Fibroblast of skin of scalp (primary cell): ENCODE measurements at places on chromosomes 7 and 10.

GRCh38 chr7:22480523-22481075, 19.4 kb downstream of the STEAP1B start:
- DNase-seq = no peak

DNA sequence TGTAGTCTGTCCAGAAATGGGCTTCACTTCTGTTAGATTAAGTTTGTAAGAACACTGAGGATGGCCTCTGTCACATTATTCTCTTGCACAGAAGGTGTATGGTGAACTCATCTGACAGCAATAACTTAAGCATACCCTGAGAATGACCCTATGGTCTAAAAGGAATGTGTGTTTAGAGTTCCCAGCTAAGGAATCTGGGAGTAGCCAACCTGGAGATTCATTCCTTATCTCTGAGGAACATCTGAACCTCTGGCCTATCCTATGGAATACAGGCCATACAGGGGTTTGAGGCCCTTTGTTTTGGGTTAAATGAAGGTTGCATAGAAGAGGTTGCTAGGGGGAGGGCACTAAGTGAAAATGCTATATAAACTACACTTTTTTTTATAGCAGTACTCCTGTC, 41.4 kb downstream of the LAMB4 start:
- no peak for DNase-seq

DNA sequence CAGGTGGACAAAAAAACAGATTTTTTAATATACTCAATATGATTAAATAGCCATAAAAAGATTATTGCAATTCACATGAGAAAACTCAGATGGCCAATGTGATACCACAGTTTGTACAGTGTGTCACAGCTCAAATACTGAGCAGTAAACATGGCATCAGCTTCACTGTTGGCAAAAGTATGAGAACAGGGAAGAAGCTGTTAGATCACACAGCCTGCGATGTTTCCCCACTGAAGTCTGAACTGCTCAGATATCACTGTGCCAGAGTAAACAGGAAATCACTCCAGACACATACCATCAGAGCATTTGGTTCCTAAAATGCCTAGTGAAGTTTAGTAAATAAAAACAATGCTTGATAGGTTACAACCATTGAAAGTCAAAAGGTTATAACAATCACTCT, 347.8 kb downstream of the ETV1 start:
- DNase-seq = peak; percentile 1

DNA sequence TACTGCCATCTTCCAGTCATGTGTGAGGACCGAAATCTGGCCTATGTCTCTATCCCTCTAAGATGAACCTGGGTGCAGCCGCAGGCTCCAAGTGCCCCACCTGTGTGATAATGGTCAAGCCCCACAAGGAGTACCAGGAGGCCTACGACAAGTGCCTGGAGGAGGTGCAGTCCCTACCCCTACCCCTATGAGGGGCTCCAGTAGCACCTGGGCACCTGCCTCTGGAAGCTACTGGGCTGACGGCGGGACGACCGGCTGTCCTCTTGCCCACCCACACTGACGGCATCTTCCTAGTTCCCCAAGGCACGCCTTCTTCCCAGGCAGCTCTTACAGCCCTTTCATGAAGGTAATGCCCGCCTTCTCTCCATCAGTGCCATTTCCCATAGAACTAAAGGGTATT, 47.4 kb downstream of the HOXA1 start:
- no peak for DNase-seq

DNA sequence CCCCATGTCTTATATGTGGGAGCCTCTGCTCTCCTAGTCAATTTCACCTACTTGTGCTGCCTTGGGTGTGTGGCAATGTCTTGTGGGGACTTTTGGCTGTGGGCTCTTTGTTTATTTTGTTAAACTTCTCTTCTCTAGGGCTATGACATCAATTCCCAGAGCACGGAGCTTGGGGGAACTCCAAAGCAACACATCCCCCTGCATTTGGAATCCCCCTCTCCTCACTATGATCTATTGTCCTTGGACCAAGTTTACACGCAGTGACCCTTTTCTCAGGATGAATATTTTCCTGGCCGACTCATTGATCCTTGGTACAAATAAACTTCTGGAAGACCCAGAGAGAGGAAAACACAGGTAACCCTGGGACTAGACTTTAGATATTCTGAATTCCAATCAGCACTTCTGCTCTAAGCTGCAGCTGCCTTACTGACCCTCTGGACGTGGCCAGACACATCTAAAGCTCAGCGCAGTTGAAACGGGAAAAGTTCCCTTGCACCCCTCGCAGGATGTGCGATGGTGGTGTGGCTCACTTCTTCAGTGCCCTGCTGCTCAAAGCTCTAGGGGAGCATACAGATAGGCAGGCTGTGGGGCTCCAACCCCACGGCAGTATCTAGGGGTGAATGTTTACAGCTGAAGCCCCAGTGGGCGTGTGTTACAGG, 110.8 kb downstream of the TMEM178B start:
- DNase-seq = no peak

- DNase-seq = no peak
Observed at GRCh38 chr7:142974626-142975025, 12.5 kb upstream of the KEL start.

GRCh38 chr7:89123871-89124270, 328.3 kb upstream of the TEX47 start:
- no peak for DNase-seq

- peak; percentile 24 for DNase-seq
Observed at GRCh38 chr10:28263136-28263857, 39.6 kb downstream of the MPP7 start.

DNA sequence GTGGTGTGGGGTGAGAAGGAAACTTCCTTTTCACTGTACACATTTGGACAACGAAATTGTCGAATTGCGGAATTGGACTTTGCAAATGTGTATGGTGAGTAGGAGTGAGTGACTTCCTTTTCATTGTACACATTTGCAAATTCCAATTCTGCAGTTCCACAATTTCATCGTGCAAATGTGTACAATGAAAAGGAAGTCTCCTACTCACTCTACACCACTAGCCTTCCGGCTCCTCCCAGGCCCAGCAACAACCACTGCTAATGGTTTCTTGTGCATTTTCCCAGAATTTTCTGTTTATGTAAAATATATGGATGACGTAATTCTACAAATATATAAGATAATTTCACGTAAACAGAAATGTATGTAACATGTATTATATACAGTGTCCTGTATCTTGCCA, 118.5 kb downstream of the ARL4A start:
- DNase-seq = no peak

DNA sequence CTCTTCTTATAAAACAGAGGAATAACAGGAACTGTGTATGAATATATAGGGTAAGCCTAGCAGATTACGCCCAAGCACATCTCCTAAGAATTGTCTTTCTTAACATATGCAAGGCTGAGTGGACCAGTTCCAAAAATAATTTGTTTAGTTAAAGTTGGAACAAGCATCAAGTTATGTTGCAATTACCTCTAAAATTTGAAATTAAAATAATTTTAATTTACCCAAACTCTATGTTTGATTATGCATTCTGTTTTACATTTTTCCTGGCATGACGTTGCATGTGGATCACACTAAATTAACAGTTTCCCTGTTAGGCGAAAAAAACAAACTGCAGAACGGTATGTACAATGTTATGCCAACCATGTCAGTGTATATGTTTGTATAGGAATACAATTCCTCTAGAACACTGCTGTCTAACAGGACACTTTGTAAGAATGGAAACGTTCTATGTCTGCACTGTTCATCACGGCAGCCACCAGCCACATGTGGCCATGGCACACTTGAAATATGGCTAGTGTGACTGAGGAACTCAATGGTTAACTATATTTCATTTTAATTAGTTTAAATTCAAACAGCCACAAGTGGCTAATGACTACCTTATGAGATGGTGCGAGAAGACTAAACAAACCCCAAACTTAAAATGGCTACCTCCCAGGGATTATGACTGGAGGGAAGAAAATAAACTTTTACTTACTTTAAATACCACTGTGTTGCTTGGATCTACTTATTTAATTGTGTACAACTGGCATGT, 281.1 kb upstream of the KLF14 start:
- DNase-seq = no peak

- DNase-seq = no peak
Observed at GRCh38 chr10:5500910-5501309, 1.5 kb upstream of the CALML5 start.

- DNase-seq = peak; percentile 70
Observed at GRCh38 chr7:100119970-100120732, 717 bp downstream of the CNPY4 start.

GRCh38 chr7:142372727-142373126, 114.9 kb upstream of the PRSS58 start:
- DNase-seq = no peak

GRCh38 chr10:91389636-91390512, 20.3 kb upstream of the HECTD2 start:
- DNase-seq = peak; percentile 66

DNA sequence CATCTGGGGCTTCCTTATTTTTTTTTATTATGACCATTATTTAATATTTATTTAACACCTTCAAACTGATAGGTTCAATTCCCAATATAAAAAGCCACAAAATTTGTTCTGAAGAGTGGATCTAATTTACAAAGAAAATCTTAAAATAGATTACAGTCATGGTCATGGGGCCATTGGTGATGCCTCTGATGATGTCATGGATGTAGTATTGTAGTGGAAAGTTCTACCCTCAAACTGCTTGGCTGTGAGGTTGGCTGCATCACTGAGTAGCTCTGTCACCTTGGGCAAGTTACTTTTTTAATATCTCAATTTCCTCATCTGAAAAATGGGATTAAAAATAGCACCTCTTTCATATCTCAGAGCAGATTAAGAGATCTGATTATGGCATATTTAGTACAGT, 128.5 kb downstream of the DKK1 start:
- DNase-seq = no peak

DNA sequence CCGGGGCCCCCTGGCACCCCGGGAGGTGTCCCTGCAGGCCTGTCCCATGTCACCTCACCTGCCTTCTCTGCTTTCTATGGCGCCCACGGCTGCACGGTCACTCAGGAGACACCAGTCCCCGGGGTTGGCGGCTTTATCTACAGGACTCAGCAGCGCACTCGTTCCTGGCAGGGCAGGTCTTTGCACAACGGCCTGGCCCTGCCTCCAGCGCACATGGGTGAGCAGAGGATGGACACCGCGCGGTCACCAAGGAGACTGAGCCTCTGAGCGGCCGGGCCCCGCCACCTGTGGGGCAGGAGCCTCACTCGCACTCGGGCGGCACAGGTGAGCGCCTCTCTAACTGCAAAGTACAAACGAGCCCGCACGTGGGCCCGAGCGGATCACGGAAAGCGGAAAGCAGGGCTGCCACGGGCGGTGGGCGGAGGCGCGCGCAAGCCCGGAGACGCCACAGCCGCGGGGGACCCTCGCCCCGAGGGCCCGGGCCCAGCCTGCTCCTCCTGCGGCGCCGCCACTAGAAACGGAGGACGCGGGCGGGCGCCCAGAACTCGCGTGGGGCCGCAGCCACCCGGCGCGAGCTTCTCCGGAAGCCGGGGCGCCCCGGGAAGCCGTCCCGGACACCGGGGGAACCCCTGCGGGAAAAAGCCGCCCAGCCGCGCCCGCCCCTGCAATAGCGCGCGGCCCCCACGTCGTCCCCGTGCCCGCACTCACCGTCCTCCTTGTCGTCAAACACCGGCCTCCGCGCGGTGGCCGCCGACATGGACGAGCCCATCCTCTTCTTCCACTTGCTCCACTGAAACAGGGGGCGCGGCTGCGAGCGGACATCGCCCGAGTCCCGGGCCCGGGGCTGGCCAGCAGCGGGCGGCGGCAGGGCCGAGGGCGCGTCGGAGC, 642 bp downstream of the STK32C start:
- DNase-seq = no peak

DNA sequence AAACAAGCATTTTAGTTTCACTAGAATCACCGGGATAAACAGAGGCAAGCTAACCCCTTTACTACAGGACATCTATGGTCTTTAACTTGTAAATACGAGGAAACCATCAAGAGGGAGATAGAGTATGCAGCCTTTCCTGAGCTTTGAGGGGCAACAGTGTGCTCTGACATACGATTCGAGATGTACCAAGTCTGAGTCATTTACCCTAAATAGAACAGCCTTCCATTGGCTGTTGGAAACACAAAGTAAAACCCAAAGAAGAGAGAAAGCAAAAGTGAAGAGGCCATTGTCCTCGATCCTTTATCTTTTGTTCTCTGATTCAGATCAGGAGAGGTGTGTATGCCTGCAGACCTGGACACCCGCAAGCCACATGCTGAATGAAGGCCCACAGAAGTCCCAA, 289.5 kb downstream of the KCNMA1 start:
- DNase-seq = peak; percentile 26

DNA sequence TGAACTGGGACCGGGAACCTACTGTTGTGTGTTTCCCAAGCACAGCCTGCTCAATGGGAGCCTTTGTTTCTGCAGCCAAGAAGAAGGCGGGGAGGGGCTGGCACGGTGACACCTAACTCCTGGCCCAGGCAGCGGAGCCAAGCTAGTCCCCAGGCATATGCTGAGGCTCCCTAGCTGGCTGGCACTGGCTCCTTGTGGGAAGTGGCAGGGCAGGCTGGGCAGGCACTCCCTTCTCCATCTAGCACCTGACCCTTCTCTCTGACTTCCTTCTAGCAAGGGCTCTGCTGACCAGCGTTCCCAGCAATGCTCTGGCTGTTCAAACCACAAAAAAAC, 325.0 kb downstream of the PLXNA4 start:
- DNase-seq = no peak

GRCh38 chr7:83562289-83562688, 86.7 kb downstream of the SEMA3E start:
- no peak for DNase-seq

DNA sequence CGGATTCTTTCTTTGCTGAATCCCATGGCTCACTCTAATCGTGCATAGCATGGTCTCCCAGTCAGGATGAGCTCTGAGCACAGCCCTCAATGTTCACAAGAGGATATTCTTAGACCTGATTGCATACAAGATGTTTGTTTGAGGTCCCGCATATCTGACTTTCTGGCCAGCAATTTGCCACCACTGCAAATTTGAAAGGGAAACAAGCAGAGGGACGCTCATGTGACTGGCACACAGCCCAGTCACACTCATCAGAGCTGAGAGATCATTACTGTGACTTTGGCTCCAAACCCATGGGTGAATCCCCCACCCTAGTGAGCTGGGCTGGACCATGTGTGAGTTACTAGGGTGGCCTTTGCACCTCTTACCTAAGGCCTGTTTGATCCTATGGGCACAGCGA, 9.9 kb downstream of the TAS2R41 start:
- DNase-seq = peak; percentile 56

DNA sequence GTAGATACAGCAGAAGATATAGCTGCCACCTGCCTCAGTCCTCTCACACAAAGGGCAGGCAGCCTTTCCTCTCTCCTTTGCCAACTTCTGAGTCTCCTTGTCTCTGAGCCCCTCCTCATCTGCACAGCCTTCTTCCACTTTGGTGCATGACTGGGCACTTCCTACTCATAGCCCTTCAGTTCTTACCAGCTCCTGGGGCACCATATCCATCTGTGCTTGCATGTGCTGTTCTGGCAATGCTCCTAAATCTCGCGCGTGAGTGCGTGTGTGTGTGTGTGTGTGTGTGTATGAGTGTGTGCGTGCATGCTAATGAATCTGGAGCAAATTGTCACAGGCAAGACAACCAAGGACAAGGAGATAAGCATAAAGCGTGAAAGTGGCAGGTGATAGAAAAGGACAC, 1271.6 kb upstream of the SORCS1 start:
- no peak for DNase-seq

- DNase-seq = peak; percentile 87
Observed at GRCh38 chr7:45897042-45897690, 8.9 kb downstream of the IGFBP1 start.

- DNase-seq = no peak
Observed at GRCh38 chr7:5351507-5352265, 68.9 kb downstream of the SLC29A4 start.
